Brain microvascular endothelial cell (primary cell): ENCODE measurements at places on chromosomes 5 and 9.
A peak's percentile ranks its signal among the peaks of the same experiment; 100 is the strongest.

GRCh38 chr9:33381231-33381791, 21.1 kb downstream of the AQP7 start:
- DNase-seq: no peak

GRCh38 chr9:98707166-98708102, 1.3 kb downstream of the GABBR2 start:
- peak; percentile 52 for DNase-seq

DNA sequence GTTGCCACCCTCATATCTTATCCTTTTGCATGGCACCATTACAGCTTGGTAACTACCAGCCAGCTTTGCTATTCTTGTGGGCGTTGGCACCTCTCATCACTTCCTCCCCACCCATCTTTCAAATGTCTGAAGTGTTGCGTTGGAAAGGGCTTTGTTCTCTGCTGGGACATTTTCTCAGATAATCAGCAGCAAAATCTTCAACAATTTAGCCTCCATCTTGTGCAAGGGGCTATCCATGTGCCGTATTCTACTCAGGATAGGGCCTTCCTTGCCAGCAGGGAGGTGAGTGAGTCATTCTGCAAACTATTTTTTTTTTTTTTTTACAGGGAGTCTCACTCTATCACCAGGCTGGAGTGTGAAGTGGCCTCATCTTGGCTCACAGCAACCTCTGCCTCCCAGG, 62.1 kb upstream of the NUDT12 start:
- peak; percentile 15 for DNase-seq

DNA sequence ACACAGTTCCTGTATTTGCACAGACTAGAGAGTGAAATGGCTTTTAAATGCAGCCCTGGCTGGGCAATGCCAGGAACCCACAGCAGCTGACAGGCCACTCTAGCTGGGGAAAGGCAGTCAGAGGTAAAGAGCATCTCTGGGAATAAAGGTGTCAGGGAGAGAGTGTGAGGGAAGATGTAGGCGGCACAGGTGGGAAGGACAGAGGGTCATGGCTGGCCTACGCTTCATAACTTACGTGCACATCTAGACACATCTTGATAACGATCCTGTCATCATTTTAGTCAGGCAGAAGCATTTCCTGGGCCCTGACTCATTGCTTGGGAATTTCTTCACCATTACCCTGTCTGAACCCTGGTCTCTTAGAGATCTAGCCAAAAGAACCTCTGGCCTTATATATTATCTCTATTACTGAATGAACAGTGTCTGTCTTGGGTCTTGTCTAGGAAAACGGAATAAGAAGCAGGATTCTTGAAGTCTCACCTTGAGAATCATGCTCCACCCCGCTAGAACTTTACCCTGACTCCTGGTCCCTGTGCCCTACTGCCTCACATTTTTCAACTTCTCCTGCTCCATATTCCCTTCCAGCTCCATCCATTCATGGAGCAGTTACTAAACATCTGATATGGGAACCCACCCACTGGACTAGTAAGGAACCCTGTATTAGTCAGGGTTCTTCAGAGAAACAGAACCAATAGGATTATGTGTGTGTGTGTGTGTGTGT, 106.4 kb upstream of the ELL2 start:
- peak; percentile 97 for DNase-seq

GRCh38 chr5:180136630-180137381, 65.2 kb upstream of the RNF130 start:
- no peak for DNase-seq

DNA sequence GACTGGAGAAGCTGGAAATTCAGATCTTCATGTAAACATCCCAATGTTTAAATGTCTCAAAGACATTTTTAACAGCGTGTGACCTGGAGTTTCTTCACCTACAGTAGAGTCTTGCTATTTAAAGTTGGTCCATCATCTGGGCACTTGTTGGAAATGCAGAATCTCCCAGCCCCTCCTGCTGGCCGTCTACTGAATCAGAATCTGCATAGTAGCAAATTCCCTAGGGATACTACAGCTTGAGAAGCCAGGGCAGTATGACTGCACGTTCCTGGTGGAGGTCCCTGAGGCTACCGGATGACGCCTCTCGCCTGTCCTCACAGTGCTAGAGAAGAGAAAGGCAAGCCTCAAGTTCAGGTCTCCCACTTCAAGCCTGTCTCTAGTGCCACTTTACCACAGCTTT, 15.7 kb downstream of the SAP30L start:
- peak; percentile 72 for DNase-seq

GRCh38 chr5:150347451-150347850, 10.0 kb upstream of the TCOF1 start:
- no peak for DNase-seq

GRCh38 chr5:98929710-98930298, 997 bp upstream of the CHD1 start:
- DNase-seq: no peak
